Dorsolateral prefrontal cortex (tissue), 122 donors: ENCODE measurements at places on chromosomes 7 and 10.

GRCh38 chr10:67819768-67820204, 18.2 kb downstream of the DNAJC12 start:
- DNase-seq, result no peak

DNA sequence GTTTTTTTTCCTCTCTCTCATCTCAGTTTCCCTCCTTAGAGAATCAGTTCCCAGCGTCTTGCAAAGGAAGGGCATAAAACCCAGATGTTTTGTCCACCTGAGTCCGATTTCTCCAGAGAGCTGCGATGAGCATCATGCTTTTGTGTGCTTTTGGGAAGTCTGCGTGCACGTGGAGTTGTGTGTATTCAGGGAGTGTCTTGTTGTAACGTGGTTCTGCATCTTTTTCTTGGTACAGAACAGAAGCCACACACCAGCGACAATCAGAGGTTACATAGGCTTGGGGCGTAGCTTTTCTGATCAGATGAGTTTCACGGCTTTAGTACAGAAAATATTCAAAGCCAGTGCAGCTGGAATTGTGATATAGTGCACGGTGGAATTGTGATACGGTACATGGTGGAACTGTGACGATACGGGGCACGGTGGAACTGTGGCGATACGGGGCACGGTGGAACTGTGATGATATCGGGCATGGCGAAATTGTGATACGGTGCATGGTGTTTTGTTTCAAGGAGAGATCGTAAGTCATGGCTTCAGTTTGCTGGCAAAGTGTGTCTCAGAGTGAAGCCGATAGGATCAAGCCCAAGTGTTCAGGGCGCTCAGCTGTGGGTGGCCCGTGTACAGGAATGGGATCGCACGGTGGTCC, 32.8 kb downstream of the FOXK1 start:
- no peak for DNase-seq

DNA sequence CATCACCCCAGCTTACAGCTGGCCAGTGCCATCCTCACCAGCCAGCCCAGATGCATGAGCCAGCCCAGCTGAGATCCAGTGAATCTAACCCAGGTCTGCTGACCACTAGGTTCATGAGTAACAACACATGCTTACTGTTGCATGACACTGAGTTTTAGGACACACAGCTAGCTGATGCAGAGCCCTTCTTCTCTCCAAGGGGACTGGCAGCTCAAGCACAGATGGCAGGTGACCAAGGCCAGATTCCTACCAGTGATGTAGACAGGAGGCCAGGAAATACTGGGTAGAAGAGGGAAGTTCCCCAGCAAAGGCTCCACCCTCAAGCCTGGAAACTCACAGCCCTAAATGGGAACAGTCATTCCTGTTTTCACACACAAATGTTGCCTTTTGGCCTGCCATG, 236.6 kb downstream of the GRID1 start:
- no peak for DNase-seq

DNA sequence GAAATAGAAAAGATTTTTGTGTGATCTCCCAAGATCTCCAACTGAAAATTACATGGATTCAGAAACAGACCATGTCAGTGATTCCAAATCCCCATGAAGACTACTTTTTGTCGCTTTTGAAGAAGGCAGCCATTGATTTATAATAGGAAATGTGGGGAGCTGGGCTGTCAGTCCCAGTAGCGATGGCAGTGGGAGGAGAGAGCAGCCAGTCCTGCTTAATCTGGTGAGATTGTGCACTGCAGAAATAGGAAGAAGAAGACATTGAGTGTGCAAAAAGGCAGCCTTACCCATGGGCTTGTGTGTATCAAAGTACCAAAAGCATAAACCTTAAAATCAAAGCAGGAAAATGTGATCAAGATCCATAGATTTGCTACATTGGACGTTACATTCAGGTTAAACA, 4.8 kb downstream of the ADRB1 start:
- DNase-seq, result no peak
